ENCODE measurements at places on chromosomes 4 and X.
A peak's percentile ranks its signal among the peaks of the same experiment; 100 is the strongest.

DNA sequence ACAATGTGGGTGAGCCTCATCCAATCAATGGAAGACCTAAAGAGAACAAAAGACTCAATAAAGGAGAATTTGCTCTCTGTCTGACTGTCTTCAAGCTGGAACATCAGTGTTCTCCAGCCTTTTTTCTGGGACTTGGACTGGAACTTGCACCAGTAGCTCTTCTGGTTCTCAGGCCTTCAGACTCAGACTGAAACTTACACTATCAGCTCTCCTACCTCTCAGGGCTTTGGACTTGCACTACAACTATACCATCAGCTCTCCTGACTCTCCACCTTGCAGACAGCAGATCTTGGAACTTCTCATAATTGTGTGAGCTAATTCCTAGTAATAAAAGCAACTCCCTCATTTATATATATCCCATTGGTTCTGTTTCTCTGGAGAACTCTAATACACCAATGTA is 185.9 kb downstream of the SMIM20 start:
- DNase-seq, result no peak

DNA sequence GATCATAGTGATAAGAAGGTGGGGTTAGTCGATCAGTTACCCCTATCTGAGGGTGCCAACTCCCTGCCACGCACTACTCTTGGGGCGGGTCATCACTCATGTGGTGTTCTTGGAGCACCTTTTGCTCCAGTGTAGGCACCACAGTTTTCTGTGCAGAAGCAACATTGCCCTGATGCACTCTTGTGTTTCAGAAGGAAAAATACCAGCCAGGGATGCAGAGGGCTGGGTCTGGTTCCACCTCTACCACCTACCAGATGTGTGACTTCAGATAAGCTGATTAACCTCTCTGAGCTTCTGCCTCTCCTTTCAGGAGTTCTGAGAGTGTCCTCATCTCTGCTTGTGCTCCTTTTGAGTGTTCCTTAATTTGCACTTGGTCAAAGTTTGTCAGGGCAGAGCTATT is 29.9 kb upstream of the PROM1 start:
- no peak for DNase-seq

GRCh38 chr4:26238426-26238777 is 82.4 kb upstream of the RBPJ start:
- DNase-seq, result no peak

DNA sequence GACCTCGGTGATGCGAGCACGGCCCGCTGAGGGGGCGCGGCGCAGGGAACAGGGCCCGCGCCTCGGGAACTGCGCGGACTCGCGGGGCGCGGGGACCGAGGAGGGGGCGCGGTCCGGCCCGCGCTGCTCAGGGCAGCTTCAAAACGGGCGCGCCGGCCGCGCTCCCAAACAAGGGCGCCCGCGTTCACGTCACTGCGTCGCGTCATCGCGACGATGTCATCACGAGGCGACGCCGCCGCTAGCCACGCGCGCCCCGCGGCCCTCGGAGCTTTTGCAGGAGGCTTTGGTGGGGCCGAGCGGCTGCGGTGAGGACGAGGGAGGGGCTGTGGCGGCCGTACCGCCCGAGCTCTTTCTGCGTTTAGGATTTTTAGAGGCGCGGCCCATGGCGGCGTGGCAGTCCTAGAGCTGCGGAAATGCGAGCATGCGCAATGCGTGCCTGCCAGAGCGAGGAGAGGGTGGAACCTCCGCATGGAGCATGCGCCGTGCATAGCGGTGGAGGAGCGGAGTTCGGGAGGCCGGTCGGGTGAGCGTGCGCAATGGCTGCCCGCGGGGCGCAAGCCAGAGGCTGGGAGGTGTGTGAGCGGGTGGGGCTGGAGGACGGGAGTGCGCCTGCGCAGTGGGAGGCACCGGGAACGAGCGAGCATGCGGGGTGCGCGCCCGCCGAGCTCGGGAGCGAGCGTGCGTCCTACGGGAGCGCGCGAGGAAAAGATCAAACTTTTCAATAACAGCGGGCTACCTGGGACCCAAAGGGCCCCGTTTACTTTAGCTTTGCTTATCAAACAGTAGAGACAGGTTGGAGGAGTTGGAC is at the start of gene PPP2R3B:
TSS of gene PPP2R3B (minus strand) at position 140 of the 808 bp plus-strand sequence. CDS start 216 bp downstream, outside the sequence.
- peak; percentile 99 for DNase-seq

GRCh38 chr4:84730375-84730774 is 147.4 kb downstream of the CDS1 start:
- DNase-seq, result no peak

- no peak for DNase-seq
Observed at GRCh38 chr4:21177092-21177491, 476.8 kb downstream of the PACRGL start.

GRCh38 chr4:108292229-108292628 is 123.5 kb upstream of the LEF1 start:
- no peak for DNase-seq

DNA sequence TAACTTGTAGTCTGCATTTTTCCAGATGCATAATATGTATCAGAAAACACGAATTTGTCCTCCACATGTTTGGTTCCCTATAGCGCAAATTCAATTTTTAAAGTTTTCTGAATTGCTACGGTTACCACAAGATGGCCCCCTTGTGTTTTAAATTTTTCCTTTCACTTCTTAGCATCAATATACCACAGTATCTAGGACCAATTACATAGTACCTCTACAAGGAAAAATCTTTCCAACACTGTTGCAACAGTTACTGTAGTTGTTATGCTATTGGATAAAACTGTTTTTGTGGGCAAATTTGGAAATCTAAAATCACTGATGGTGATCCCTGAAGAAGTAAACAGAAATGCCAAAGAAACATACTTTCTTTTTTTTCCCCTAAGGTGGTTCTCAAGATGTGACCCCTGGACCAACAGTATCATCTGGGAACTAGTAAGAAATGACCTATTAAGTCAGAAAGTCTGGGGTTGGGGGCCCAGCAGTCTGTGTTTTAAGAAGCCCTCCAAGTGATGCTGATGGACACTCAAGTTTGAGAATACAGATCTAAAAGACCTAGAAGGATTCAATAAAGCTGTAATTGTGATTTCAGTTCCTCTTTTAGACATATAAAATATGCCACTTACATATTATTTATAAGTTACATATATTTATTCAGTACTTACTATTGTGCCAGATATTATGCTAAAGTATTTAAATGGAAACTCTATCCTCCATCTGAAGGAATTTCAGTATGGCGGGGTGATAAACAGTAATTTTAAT is 3.1 kb downstream of the ZGRF1 start:
- DNase-seq, result peak; percentile 23

- DNase-seq, result no peak
Observed at GRCh38 chr4:70778888-70779422, 57.2 kb downstream of the RUFY3 start.

GRCh38 chr4:143473334-143474126 is 40.0 kb upstream of the SMARCA5 start:
- DNase-seq, result no peak

DNA sequence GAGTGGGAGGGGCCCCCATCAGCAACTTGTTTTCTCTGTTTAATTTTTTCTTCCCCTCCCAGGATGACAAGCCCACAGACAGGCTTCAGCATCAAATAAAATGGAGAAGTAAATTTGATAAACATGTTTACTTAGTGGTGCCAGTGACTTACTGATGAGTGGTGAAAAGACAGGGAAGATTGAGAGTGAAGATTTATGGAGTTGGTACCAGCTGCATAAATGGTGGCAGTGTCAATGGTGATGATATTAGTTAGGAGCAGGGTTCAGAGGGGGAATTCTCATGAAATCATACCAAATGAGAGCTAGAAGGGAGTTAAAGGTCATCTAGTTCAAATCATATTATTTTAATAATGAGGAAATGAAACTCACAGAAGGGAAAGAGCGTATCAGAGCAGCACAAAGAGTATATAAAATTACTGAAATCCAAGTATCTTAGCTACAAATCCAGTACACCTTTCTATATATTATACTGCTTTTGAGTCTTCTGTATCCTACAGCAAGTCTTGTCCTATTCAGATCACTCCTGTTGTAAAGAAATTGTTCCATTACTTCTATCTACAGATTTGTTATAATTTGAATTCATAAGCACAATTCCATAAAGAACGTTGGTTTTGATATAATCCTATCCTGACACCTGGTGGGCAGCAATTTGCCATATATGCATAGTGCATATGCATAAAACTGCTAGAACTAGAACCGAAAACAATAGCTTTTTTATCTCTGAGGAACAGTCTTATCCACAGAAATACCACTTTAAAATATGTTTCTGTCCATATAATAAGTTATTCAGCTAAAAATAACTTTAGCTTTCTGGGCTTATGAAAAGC is 5.0 kb downstream of the P2RY10 start:
- DNase-seq, result no peak

GRCh38 chr4:169941141-169941540 is 85.1 kb downstream of the MFAP3L start:
- no peak for DNase-seq

GRCh38 chrX:39308126-39308525 is 506.9 kb downstream of the MID1IP1 start:
- no peak for DNase-seq

- no peak for DNase-seq
Observed at GRCh38 chr4:68773699-68774098, 42.1 kb upstream of the UGT2B10 start.

DNA sequence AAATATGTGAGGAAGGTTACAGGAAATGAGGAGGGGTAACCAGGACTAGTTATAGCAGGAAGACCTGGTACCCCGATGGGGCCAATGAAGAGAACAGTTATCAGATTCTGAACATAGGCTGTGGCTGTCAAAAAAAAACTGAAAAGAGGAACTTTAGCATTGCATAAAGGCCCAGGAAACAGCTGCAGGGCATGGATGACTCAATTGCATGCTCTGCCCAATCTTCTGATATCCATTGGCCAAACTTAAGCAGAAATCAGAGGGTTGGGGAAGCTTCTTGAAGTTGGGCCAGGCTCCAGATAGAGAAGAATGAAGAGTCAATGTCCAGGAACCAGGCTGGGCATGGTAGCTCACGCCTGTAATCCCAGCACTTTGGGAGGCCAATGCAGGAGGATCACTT is 1222.4 kb upstream of the PRKX start:
- no peak for DNase-seq

- DNase-seq, result no peak
Observed at GRCh38 chrX:331825-332495, 13.4 kb upstream of the GTPBP6 start.

DNA sequence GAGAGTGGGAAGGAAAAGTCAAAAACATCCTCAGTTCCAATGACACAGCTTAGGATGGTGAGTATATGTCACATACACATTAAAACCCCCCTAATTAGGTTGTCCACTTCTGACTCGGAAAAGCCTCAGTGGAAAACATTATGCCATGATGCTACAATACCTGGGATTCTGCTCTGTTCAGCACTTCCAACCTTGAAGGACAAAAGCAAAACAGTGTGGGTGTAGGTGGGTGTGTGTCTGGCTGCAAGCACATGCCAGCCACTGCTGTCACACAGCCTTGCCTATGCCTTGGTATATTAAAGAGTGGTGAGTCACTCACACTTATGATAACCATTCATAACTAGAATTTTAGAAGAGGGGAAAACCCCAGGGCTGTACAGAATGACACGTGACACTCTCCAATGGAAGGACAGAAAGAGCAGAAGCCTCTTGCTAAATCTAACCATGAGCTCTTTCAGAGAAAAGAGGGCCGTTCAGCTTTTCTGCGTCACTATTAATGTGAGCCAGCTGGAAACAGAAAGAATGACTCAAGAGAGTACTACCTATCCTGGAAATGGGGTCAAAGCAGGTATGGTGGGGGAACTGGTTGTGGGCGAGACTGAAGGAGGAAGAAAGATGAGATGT is 159.6 kb downstream of the TET2 start:
- peak; percentile 4 for DNase-seq

DNA sequence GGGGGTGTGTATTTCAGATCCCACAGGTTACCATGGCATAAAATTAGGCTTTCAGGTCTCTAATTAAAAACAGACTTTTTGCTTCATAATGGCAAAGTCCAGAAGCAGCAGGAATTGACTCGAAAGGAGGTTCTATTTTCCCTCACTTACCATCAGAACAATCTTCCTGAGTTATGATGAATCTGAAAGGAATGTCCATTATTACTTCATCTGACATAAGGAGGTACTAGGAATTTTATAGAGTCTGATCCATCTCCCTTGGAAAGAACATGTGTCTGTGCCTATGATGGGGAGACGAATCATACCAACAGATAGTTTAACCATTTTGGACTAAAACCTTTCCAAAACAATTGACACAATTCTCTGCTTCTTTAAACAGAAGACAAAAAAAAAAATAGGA is 206.3 kb upstream of the FGF13 start:
- peak; percentile 20 for DNase-seq

GRCh38 chrX:71181558-71181909 is 36.9 kb downstream of the NLGN3 start:
- DNase-seq, result no peak

- no peak for DNase-seq
Observed at GRCh38 chr4:128908735-128909134, 99.2 kb downstream of the JADE1 start.

DNA sequence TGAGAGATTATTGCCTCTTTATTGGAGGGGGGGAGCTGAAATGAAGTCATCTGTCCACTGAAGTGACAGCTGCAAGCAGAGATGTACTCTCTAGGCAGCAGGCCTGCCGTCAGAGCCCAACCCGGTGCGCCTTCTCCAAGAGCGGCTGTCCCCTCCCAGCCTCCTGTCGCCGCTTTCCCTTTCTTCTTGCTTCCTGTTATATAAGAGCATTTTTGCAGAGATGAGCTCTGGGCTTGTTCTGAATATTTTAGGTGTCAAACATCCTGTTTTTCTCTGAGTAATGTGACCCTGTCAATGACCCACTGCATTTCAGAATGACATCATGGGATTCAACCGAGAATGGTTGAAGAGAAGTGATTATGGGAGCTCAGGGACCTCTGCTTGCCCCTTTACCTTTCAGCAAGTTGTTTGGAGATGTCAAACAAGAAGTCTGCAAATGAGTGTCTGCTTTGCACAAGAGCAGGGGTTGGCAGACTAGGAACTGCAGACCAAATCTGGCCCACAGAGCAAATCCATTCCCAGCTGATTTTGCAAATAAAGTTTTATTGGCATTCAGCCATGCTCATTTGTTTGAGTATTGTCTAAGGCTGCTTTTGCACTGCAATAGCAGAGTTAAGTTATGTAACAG is 79.9 kb downstream of the SLC9A6 start:
- peak; percentile 8 for DNase-seq

GRCh38 chr4:181271116-181271640 is 972.0 kb upstream of the TENM3 start:
- DNase-seq, result no peak

DNA sequence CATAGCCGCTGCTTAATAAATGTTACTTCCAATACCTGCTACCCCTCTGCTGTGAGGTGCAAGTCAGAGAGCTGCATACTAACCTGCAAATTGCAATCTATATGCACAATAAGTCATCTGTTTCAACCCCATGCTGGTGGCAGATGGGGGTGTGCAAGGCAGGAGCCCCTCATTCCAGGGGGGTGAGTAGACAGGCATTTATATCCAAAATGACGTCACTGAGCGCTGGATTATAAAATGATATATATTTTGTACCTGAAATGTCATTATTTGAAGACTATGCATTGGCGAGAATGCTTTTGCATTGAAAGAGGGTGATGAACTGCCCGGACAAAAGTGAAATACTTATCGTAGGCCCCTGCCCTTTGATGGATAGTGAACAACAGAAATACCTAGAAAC is 24.7 kb downstream of the RBMX2 start:
- DNase-seq, result no peak

Measured in RWPE1 (cell line).